ENCODE measurements at places on chromosomes 7 and 10. TPM values are rescaled to one million over a fixed set of nuclear protein-coding genes. Genes with fewer than 3 reads are reported as not detected.

Gene COL17A1
- not detected for total RNA-seq

Gene HMX2
- total RNA-seq, result not detected

Gene ZMYND11
- 40.5 TPM for total RNA-seq

Gene TLX1
- total RNA-seq, result not detected

Gene KCP
- 0.19 TPM for total RNA-seq

Gene ADAP1
- 14.4 TPM for total RNA-seq

Gene AKR1B15
- total RNA-seq, result not detected

Gene FAM13C
- not detected for total RNA-seq

Gene OR2A1
- 0.12 TPM for total RNA-seq

Gene ZC3HAV1L
- total RNA-seq, result 14.0 TPM

Gene KAZALD1
- total RNA-seq, result 0.96 TPM

Gene HOXA5
- total RNA-seq, result not detected

Gene NPFFR1
- not detected for total RNA-seq

Gene GPER1
- total RNA-seq, result 0.10 TPM

Gene SLC13A1
- total RNA-seq, result not detected

Gene PILRA
- 3.9 TPM for total RNA-seq

Gene PROSER2
- 0.26 TPM for total RNA-seq
